ENCODE measurements at places on chromosomes 3 and 15.

DNA sequence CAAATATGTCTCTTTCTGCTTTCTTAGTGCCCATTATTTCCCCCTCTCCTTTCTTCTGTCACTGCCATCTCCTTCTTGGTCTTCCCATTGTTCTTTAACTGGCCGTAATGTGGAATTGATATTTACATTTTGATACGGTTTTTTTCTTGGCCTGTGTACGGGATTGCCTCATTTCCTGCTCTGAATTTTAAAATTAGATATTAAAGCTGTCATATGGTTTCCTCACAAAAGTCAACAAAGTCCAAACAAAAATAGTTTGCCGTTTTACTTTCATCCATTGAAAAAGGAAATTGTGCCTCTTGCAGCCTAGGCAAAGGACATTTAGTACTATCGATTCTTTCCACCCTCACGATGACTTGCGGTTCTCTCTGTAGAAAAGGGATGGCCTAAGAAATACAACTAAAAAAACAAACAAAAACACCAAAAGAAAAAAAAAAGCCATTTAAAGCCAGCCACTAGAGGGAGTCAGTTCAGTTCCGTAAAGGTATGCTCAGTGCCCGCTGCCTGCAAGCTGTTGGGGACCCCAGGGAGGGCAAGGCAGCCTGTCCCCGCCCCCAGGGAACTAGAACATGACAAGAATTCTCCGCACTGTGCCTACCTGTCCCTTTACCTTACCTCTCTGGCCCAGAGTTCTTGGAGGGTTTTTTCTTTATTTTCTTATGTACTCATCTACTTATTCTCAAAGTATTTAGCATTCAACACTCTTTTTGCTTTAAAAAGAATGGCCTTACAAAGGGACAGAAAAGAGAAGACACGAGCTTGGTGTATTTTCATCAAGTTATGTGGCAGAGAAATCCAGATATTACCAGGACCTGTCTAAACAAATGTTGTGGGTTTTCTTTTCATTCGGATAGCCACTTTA lies 30.0 kb upstream of the NR2E3 start:
- no peak for DNase-seq

DNA sequence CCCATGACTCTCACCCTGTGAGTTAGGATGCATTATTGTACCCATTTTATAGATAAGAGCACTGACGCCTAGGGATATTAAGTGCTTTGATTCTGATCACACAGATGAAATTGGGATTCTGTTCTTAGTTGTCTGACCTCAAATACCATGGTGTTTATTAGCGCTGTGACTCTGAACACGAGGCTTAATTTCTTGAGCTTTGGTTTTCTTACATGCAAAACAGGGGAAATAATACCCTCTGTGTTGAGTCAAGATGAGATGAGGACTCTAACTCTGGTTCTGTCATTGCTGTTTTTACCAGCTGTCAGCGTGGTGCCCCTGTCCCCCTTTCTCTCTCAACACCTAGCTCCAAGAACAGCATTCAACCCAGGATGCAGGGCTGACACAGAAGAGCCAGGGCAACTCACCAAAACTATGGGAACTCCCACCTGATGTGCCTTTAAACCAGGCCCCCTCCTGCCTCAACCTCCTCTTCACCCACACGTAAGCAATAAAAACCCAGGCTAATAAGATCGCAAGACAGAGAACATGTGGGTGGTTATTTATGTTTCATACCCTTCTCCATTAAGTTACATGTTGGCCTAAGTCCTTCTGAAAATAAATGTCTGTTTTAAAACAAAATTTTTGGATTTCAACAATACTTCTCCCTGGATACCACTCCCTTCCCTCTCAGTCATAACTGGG lies 100.1 kb upstream of the SPATA12 start:
- DNase-seq = no peak

DNA sequence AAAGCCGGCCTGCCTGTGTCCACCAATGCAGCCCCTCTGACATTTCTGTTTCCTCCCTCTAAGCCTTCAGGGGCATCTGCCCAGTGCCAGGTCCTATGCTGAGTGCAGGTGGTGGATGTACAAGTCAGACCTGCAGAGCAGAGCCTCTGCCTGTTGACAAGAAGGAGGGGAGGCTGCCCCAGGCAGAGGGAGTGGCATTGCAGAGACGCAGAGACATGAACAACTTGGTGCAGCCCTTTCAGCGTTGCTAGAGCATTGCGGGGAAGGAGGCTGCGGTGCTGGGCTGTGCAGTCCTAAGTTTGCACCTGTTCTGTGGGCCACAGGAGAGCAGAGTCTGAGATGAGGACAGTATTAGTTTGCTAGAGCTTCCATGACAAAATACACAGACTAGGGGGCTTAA lies 65.2 kb downstream of the LSM3 start:
- no peak for DNase-seq

GRCh38 chr3:64023861-64024223 lies 548 bp upstream of the PSMD6 start:
- DNase-seq = no peak

- no peak for DNase-seq
Observed at GRCh38 chr15:70220490-70221096, 122.9 kb upstream of the TLE3 start.

DNA sequence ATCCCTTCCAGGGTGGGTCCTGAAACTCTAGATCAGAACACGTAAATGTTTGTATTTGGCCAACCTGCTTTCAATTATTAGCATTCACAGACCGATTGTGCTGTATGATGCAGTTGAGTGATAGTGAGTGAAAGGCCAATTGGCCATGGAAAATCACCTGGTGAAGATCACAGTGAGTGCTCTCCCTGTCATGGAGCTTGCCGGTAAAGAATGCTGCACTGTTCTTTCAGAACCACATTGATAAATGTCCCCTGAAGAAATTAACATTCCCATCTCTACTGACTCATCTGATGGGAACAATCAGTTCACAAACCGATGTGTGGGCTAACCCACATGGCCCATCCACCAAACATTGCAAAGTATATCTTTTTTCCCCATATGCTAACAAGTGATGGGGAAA lies 324.8 kb upstream of the TBL1XR1 start:
- peak; percentile 35 for DNase-seq

DNA sequence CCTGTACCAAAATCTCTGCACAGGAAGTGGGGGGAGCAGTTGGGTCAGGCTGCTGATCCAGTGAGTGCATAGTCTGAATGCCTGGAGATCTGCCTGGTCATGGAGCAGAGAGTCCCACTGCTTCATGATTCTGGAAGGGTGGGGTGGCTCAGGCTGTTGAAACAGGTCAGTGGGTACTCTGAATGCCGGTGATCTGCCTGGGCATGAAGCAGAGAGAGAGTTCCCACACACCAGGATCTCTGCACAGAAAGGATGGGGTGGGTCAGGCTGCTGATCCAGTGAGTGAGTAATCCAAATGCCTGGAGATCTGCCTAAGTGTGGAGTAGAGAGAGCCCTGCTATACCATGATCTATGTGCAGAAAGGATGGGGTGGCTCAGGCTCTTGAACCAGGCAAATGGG lies 16.1 kb upstream of the GCSAM start:
- DNase-seq = no peak

- peak; percentile 76 for DNase-seq
Observed at GRCh38 chr15:40925495-40925862, 3.7 kb upstream of the DLL4 start.

DNA sequence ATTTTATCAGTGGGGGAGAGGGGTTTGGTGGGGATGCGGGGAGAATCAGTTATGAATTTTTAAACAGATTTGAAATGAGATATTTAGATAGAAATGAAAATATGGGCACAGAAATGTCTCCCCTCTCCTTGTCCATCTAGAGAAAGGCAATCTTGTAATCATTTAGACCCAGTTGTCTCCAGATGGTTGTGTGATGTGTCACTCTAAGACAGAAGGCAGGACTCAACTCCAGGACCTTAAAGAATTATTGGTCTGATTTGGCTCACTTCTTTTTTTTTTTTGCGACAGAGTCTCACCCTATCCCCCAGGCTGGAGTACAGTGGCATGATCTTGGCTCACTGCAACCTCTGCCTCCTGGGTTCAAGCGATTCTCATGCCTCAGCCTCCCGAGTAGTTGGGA lies 77.2 kb downstream of the EOMES start:
- no peak for DNase-seq

DNA sequence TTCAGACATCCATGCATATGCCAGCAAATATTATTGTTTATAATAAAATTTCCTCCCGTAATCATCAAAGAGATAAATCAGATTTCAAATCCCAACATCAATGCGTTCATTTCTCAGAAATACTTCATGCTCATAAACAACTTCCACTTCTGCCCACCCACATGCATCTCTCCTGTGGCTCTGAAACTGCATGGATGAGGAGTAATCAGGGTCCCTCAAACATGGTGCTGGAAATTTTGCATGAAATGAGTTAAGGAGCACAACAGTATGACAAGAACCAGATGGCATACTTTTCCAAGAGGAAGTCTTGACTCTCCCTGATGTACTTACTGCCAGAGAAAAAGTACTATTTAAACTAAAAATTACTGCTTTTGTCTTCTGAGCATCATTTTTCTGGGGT lies 26.9 kb upstream of the MFSD1 start:
- DNase-seq = no peak

DNA sequence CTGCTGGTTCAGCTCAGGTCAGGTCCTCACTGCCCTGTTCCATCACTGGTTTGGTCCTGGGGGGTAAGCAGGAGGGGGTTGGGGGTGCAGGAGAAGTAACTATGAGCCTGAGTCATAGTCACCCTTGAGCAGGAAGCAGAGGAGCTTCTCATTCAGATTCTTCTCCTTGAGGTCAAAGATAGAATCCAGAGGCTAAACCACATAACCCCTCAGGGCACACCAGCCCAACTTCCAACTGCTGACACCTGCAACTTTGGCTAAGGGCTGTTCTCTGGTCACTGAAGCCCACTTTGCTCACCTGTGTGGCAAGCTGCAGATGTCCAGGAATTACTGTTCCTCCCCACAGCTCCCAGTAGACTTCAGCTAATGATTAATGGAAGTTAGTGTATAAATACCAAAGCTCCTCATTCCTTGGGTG lies 48.8 kb upstream of the LRRFIP2 start:
- no peak for DNase-seq

- DNase-seq = no peak
Observed at GRCh38 chr3:63670544-63670943, 18.1 kb downstream of the SNTN start.

DNA sequence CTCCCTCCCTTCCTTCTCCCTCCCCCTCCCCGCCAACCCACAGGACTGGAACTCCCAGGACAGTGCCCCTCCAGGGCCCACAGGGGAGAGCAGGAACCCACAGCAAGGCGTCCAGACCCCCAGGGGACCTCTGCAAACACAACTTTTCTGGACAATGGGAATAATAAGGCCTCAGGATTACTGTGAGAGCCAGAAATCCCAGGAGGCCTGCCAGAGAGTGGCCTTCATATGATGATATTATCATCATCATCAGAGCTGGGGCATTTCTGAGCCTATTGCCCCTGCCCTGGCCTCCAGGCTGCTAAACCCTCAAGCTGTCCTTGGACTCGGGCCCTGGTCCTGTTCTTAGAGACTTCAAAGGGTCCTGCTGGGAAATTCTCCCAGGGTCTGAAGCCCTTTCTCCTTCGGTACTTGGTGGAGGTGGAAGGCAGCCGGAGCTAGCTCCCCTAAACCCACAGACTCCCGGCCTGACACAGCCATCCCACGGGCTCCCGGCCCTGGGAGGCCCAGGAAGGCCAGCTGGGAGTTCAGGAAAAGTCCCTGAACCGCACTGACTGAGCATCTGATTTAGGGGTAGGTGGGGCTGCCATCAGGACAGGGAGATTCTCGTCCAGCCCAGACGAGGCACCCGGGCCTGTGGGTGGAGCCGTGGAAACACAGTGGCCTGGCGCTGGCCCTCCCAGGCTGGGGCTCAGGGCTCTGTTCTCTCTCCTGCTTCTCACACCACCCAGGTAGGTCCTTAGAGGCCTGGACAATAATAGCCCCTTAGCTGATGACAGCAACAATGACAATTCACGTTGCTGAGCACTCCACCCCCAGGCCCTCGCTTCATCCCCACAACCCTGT lies 4.9 kb downstream of the CALML4 start:
- DNase-seq = no peak

DNA sequence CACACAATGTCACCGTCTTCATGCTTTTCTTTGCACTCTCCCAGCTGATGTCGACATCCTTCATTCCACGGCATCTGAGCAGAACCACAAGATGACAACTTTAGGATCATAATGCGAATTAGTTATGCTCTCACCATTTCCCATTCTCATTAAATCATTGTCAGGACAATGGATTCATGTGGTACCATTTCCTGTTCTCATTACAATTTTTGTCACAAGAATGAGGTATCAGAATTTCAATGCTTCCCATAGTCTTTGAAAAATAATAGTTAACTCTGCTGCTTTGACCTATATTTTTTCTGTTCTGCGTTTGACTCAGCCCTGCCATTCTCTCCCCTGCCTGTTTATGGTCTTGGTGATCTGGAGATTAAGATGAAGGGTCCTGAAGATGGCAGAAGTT lies 175.7 kb upstream of the MDFIC2 start:
- DNase-seq = no peak

DNA sequence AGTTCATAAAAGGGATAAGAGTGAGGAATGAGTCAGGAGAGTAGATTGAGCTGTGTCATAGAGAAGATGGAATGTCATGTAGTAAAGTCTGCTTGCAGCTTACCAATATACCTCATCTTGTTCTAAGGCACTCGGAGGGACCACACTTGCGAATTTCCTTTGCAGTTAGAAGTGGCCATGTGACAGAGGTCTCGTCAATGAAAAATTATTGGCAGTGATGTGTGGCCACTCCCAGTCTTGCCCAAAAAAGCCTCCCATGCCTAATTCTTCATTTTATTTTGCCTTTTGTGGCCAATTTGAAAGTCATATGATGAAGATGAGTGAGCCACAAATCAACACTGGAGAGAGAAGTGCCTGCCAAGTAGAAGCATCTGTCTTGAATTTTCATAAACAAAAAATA lies 465.6 kb upstream of the ZNF385D start:
- DNase-seq = no peak

GRCh38 chr3:139528281-139528680 lies 11.3 kb downstream of the RBP1 start:
- no peak for DNase-seq

DNA sequence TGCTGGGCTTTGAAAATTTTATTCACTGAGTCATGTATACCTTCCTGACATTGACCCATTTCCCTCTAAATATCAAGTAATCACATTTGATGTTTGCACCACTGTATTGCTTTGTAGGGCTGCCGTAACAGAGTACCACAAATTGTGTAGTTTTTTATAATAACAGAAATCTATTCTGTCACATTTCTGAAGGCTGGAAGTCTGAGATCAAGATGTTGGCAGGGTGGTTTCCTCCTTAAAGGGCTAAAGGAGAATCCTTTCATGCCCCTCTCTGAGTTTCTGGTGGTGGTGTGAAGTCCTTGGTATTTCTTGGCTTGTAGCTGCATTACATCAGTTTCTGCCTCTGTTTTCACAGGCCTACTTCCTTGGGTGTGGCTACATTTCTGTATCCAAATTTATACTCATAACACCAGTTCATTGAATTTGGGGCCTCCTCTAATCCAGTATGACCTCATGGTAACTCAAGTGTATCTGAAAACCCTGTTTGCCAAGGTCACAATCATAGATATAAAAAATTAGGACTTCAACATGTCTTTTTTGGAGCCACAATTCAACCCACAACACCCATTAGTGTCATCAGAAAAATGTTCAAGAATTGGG lies 29.1 kb upstream of the ST6GAL1 start:
- DNase-seq = no peak

- DNase-seq = no peak
Observed at GRCh38 chr3:59518283-59519055, 468.6 kb upstream of the CFAP20DC start.

GRCh38 chr15:98873441-98874218 lies 134.0 kb downstream of the PGPEP1L start:
- no peak for DNase-seq

Data from NCI-H345 (cell line).